ENCODE measurements at places on chromosomes 16 and 17. TPM values are rescaled to one million over a fixed set of nuclear protein-coding genes. Genes with fewer than 3 reads are reported as not detected.

Gene HAS3
- 7.6 TPM for total RNA-seq

Gene TBC1D3
- not detected for total RNA-seq

Gene MT1G
- not detected for total RNA-seq

Gene HEATR9
- not detected for total RNA-seq

Gene TAC4
- not detected for total RNA-seq

Gene SOX8
- 0.72 TPM for total RNA-seq

Gene TBC1D3D
- total RNA-seq: 0.33 TPM

Gene DHRS7B
- 12.6 TPM for total RNA-seq

Gene SOX9
- total RNA-seq: 9.2 TPM

Gene PDK2
- total RNA-seq: 31.7 TPM

Gene TRIM72
- under 0.01 TPM for total RNA-seq

Gene CCDC154
- total RNA-seq: 0.96 TPM

All from smooth muscle cell of the pulmonary artery (primary cell).